Pancreas (tissue), 10 donors: ENCODE measurements at places on chromosomes 6 and 20.

GRCh38 chr6:146598772-146599405 is at the start of gene ADGB:
Gene ADGB, plus strand, starts transcription at chr6:146598972. Its CDS starts 69 bp downstream, at chr6:146599041.
- H3K4me3 ChIP-seq, result no peak within 1 kb of the TSS
- no peak within 1 kb of the TSS for H3K27ac ChIP-seq
- no peaks in the 10 kb centered on the region for H3K27me3 ChIP-seq
- peak; percentile 59 for DNase-seq
- no peaks in the 10 kb centered on the region for H3K36me3 ChIP-seq

GRCh38 chr6:16876201-16876600 is 114.9 kb upstream of the ATXN1 start:
- no peak overlapping the region for H3K27ac ChIP-seq
- no peaks in the 10 kb centered on the region for H3K36me3 ChIP-seq
- H3K4me3 ChIP-seq, result no peak overlapping the region
- no peaks in the 10 kb centered on the region for H3K4me1 ChIP-seq
- H3K27me3 ChIP-seq, result no peaks in the 10 kb centered on the region

DNA sequence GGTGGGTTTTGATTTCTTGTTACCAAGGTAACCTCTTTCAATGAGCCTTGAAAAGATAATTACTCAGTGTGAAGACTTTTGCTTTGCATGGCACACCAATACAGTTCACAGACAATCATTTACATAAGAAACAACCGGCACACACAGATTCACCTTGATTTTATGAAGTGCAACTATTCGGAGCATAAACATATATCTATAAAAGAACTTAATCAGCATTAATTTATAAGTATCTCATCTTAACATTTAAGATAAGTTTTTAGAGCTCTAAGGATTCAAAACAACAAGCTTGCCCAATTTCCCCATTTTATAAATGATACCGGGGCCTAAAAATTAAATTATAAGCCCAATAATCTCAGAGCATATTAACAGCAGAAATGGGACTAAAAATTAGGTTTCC is 85.9 kb upstream of the PCSK2 start:
- H3K4me3 ChIP-seq, result no peak overlapping the region
- H3K27ac ChIP-seq, result no peak overlapping the region
- no peaks in the 10 kb centered on the region for H3K36me3 ChIP-seq
- no peaks in the 10 kb centered on the region for H3K4me1 ChIP-seq
- no peak for DNase-seq
- H3K27me3 ChIP-seq, result no peaks in the 10 kb centered on the region

DNA sequence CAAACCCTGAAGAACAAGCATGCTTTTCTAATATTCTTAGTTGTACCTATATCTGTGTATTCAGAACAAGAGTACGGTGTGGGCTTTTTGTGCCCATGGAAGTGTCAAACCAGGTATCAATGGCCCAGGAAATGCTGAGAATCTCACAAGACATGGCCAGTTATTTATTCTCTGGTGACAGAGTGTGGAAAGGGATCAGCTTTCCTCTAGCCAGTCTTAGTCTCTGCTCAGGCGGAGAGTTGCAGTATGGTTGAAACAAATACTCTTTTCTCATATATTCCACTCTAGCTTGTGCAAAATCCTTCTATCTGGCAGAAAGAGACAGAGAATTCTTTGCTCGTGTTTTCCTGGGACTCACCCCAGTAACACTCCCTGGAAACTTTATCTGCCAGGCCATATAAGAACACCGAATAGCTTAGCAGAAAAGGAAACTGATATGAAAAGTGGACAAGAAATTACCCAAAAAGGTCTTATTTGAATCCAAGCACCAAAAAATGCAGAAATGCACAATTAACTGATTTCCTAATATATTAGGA is 173.3 kb upstream of the RSPO3 start:
- no peaks in the 10 kb centered on the region for H3K4me1 ChIP-seq
- no peaks in the 10 kb centered on the region for H3K36me3 ChIP-seq
- no peak for DNase-seq
- H3K27me3 ChIP-seq, result no peaks in the 10 kb centered on the region
- H3K27ac ChIP-seq, result no peak overlapping the region

DNA sequence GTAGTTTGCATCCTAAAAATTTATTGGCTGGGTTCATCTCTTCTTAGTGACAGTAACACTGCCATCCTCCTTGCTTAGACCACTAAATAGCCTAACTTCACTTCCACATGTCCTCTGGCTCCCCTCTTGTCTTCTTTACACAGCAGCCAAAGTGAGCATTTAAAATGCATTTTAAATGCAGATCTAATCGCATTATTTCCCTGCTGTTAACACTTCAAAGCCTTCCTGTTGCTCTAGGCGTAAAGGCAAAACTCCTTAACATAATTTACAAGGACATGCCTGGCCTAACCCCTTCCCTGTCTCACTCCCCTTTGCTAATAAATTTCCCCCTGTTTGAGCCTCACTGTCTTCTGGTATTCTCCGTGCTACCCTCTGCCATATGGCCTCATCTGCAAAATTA is 26.5 kb downstream of the NKAIN2 start:
- no peak for DNase-seq
- no peak overlapping the region for H3K27ac ChIP-seq
- H3K27me3 ChIP-seq, result no peaks in the 10 kb centered on the region
- H3K4me1 ChIP-seq, result no peaks in the 10 kb centered on the region
- H3K36me3 ChIP-seq, result no peaks in the 10 kb centered on the region
- no peak overlapping the region for H3K4me3 ChIP-seq

DNA sequence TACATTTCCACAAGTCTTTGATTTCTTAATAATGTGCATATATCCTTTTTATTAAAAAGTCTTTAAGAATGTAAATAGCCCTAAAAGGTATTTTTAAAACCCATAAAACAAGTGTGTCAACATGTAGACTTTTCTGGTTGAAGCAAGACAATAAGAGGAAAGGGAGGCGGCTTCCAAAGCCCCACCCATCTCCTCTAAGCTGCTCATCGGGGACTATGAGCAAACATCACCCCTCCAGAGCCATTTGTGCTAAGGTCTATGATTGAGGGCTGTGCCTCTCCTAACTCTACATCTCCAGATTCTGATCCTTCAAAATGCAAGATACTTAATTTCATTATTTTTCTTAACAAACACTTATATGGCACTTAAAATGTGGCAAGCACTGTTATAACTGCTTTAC is 2.5 kb upstream of the NAA20 start:
- peaks cover 34% of the 10 kb centered on the region for H3K4me1 ChIP-seq
- H3K4me3 ChIP-seq, result no peak overlapping the region
- no peak overlapping the region for H3K27ac ChIP-seq
- H3K27me3 ChIP-seq, result no peaks in the 10 kb centered on the region
- DNase-seq, result no peak
- H3K36me3 ChIP-seq, result no peaks in the 10 kb centered on the region
